Natural killer cell treated with Interleukin-12 subunit alpha and Interleukin-12 subunit beta and Interleukin-15 and Interleukin-18, amount 100 ng/mL, for 72 hours (primary cell): ENCODE measurements at places on chromosomes 16 and 17. TPM values are rescaled to one million over a fixed set of nuclear protein-coding genes. Genes with fewer than 3 reads are reported as not detected.

- no peak for DNase-seq
- H3K4me3 ChIP-seq, result no peak overlapping the region
- peaks cover 37% of the 10 kb centered on the region for H3K27me3 ChIP-seq
Observed at GRCh38 chr17:69577098-69577497, 162.6 kb downstream of the MAP2K6 start.

DNA sequence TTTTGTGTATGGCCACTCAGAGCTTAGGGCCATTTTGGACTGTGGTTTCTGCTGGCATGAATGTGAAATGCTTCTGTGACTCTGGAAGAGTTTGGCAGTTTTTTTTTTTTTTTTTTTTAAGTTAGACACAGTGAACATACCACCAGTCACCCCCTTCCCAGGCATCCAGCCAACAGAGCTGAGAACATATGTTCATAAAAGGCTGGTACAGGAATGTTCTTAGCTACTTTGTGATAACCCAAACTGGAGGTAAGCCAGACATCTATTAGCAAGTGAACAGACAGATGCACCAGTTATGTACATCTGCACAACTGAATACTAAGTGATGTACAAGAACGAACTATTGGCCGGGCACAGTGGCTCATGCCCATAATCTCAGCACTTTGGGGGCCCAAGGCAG is 92.7 kb downstream of the ABCC1 start:
- no peak overlapping the region for H3K4me3 ChIP-seq
- no peak overlapping the region for H3K27ac ChIP-seq
- peaks cover 21% of the 10 kb centered on the region for H3K36me3 ChIP-seq

Gene USP6
- total RNA-seq, result 0.06 TPM

DNA sequence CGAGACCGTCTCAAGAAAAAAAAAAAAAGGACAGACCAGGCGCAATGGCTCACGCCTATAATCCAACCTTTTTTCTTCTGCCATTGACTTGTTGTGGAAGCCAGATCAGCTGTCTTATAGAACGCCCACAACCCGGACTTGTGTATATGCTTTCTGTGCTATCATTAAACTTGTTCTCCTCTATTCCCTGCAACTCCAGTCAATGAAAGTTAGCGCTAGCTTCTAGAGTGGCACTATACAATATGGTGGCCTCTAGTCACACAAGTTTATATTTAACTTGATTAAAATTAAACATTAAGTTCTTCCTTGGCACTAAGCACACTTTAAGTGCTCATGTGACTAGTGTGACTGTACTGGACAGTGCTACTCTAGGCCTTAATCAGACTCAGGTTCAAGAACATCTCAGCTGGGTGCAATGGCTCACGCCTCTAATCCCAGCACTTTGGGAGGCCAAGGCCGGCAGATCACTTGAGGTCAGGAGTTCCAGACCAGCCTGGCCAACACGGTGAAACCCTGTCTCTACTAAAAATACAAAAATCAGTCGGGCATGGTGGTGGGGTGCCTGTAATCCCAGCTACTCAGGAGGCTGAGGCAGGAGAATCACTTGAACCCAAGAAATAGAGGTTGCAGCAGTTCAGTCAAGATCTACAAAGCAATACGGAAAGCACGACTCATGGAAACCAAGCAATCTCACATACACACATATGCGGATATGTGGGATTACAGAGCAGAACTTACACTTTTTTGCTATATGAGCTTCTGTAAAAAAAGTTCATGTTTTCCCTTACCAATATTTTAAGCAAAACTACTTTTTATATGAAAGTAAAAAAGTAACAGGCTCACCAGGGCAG is 18.8 kb upstream of the GLG1 start:
- H3K27ac ChIP-seq, result peak overlapping the region; percentile 84
- DNase-seq, result no peak
- peaks cover 36% of the 10 kb centered on the region for H3K4me1 ChIP-seq
- H3K36me3 ChIP-seq, result peaks cover 33% of the 10 kb centered on the region
- peak overlapping the region; percentile 54 for H3K4me3 ChIP-seq

- no peak overlapping the region for H3K4me3 ChIP-seq
- peaks cover 10% of the 10 kb centered on the region for H3K27me3 ChIP-seq
Observed at GRCh38 chr17:45918241-45918745, 23.9 kb downstream of the MAPT start.

GRCh38 chr17:44830359-44831288 is 537 bp upstream of the GJC1 start:
- H3K27ac ChIP-seq, result no peak overlapping the region
- peaks cover 7% of the 10 kb centered on the region for H3K4me1 ChIP-seq
- peaks cover 44% of the 10 kb centered on the region for H3K27me3 ChIP-seq
- H3K36me3 ChIP-seq, result peaks cover 6% of the 10 kb centered on the region
- H3K4me3 ChIP-seq, result peak overlapping the region; percentile 56

Gene GUCY2D
- total RNA-seq, result not detected

Gene SYT17
- total RNA-seq, result not detected

DNA sequence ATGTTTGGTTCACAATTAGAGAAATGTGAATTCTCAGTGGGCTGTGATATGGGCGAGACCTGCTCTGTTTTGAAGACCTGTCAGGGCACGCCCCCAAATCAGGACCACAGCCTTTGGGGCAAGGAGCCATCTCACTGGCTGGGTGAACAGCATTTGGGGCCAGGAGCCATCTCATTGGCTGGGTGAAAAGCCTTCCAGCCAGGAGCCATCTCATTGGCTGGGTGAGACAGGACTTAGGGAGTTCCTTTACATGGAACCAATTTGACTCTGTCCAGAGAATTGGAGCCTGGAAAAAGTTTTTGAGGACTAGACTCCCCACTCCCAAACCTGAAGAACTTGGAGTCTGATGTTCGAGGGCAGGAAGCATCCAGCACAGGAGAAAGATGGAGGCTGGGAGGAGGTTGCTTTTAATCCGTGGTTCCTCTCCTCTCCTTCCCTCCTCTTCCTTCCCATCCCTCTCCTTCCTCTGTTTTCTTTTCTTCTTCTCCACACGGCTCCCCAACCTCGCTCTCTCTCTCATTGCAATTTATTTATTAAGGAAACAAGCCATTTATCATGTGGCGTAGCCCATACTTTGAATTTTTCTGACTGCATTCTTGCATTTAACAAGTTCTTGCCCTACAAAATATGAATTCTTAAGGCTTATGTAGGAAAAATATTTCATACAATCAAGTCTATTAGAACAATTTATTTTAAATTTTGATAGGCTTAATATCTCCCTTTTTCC is 19.7 kb downstream of the FOXL1 start:
- no peak for DNase-seq
- no peak overlapping the region for H3K4me3 ChIP-seq
- H3K36me3 ChIP-seq, result no peaks in the 10 kb centered on the region
- H3K27ac ChIP-seq, result no peak overlapping the region

GRCh38 chr16:9042964-9043680 is 48.3 kb upstream of the HAPSTR1 start:
- H3K4me3 ChIP-seq, result no peak overlapping the region
- H3K27me3 ChIP-seq, result peaks cover 4% of the 10 kb centered on the region
- H3K4me1 ChIP-seq, result peaks cover 23% of the 10 kb centered on the region
- no peak overlapping the region for H3K27ac ChIP-seq

DNA sequence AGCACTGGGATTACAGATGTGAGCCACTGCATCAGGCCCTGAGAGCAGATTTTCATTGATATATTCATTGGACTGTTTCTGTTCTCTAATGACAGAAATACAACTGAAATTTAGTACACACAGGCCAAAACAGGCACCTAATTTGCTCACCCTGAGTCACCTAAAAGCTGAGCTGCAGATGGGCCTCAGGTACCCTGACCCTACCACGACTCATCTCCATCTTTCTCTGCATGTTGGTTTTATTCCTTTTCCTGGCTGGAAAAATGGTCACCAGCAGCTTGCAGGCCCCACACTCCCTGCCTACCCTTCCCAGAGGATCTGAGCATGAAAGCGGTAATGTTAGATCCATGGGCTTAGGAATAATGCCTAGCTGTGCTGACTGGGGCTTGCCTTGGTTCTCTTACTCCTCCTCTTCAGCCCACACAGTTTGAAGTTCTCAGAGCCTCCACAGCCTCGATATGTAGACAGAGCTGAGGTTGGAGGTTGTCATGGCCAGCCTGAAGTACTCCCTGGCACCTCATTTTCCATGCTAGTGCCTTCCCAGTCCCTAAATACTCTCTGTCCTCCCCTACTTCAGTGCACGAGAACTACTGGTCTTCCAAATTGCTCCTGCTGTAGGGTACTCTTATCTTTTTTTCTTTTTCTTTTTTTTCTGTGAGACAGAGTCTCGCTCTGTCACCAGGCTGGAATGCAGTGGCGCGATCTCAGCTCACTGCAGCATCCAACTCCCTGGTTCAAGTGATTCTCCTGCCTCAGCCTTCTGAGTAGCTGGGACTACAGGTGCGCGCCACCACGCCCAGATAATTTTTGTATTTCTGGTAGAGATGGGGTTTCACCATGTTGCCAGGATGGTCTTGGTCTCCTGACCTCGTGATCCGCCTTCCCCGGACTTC is 51.1 kb downstream of the CENPV start:
- no peak overlapping the region for H3K4me3 ChIP-seq
- no peak overlapping the region for H3K27ac ChIP-seq
- no peaks in the 10 kb centered on the region for H3K4me1 ChIP-seq
- H3K36me3 ChIP-seq, result peaks cover 5% of the 10 kb centered on the region
- H3K27me3 ChIP-seq, result no peaks in the 10 kb centered on the region

DNA sequence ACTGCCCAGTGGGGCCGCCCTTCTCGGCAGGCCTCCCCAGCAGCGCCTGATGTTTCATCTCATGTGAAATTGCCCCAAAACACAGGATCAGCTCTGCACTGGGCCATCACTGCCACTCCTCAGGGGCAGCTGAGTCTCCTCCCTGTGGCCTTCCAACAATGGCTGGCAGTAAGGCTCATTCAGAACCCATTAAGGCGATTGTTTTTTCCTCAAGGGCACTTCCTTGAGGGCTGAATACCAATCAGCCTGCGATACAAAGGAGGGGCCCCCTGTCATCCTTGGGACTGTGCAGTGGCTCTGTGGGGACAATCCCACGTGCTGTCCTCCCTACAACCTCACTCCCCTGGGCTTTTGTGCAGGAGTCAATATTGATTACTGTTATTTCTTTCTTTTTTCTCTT is 47.5 kb downstream of the XYLT1 start:
- H3K36me3 ChIP-seq, result no peaks in the 10 kb centered on the region
- DNase-seq, result no peak
- H3K4me1 ChIP-seq, result peaks cover 22% of the 10 kb centered on the region
- no peaks in the 10 kb centered on the region for H3K27me3 ChIP-seq
- H3K4me3 ChIP-seq, result no peak overlapping the region

GRCh38 chr17:77667478-77667877 is 291.0 kb upstream of the TNRC6C start:
- DNase-seq, result no peak
- H3K36me3 ChIP-seq, result peaks cover 24% of the 10 kb centered on the region
- H3K4me3 ChIP-seq, result peak overlapping the region; percentile 96
- peak overlapping the region; percentile 97 for H3K27ac ChIP-seq
- peaks cover 39% of the 10 kb centered on the region for H3K4me1 ChIP-seq

Gene ESRP2
- not detected for total RNA-seq

DNA sequence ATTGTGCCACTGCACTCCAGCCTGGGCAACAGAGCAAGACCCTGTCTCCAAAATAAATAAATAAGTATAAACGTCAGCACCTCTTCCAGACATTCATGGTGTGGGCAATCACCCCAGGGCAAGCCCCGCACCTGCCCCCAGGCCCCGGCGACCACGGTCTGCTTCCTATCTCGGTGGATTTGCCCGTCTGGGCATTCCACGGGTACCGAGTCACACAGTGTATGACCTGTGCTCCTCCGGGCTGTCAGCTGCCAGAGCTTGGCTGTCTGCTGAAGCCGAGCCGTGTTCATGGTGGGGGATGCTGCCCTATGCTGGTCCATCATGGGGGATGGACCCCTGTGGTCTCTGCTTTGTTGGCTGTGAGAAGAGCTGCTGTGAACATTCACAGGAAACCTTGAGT is 15.4 kb downstream of the CYBC1 start:
- peak overlapping the region; percentile 17 for H3K4me3 ChIP-seq
- DNase-seq, result peak; percentile 57
- no peaks in the 10 kb centered on the region for H3K36me3 ChIP-seq
- H3K4me1 ChIP-seq, result peaks cover 8% of the 10 kb centered on the region
- H3K27ac ChIP-seq, result peak overlapping the region; percentile 56
- no peaks in the 10 kb centered on the region for H3K27me3 ChIP-seq

Gene SLC13A2
- total RNA-seq, result not detected

DNA sequence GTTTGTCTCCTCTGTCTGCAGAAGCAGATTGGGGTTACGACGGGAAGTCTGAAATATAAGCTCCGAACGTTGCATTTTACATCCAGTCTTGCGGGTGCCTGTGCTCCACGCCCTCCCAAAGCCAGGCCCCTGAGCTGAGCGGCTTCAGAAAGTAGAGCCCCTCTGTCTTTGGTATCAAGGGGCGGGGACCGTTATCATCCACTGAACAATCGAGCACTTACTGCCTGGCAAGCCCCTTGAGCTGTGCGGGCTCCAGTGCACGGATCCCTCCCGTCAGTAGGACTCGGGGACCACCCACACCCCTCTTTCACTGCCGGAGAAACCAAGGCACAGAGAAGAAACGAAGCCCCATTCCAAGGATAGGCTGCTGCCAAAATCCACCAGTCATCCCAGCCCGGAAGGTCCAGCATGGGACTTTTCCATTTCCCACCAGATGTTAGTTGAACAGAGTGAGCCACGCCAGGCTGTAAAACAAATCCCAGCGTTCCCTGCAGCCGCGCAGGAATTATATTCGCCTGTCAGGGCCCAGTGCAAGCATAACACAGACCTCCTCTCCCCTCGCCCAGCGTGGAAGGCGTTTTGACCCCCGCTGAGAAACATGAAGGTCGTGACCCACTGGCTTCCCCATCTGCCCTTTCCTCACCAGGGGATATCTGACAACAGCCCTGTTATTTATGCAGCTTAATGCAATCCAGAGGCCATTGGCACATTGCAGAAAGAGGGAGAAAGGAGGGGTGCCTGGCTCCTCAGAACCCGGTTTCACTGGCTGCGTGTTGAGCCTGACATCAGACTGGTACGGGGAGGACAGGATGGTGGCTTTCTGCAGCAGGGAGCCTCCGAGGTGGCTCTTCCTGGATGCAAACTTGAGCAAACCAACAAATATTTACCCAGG is 212.2 kb upstream of the FOXF1 start:
- peaks cover 65% of the 10 kb centered on the region for H3K27me3 ChIP-seq

- H3K27me3 ChIP-seq, result peaks cover 3% of the 10 kb centered on the region
- peaks cover 5% of the 10 kb centered on the region for H3K36me3 ChIP-seq
- H3K27ac ChIP-seq, result no peak overlapping the region
Observed at GRCh38 chr16:78915811-78916345, 684.7 kb downstream of the MAF start.

GRCh38 chr16:89563639-89564392 is 3.3 kb downstream of the RPL13 start:
- H3K4me3 ChIP-seq, result peak overlapping the region; percentile 39
- H3K4me1 ChIP-seq, result peaks cover 46% of the 10 kb centered on the region
- no peaks in the 10 kb centered on the region for H3K27me3 ChIP-seq
- H3K36me3 ChIP-seq, result peaks cover 23% of the 10 kb centered on the region
- H3K27ac ChIP-seq, result peak overlapping the region; percentile 58

Gene UBFD1
- 87.1 TPM for total RNA-seq

GRCh38 chr17:62343764-62344270 is 36.5 kb upstream of the EFCAB3 start:
- H3K4me1 ChIP-seq, result no peaks in the 10 kb centered on the region
- peaks cover 58% of the 10 kb centered on the region for H3K27me3 ChIP-seq
- DNase-seq, result no peak

DNA sequence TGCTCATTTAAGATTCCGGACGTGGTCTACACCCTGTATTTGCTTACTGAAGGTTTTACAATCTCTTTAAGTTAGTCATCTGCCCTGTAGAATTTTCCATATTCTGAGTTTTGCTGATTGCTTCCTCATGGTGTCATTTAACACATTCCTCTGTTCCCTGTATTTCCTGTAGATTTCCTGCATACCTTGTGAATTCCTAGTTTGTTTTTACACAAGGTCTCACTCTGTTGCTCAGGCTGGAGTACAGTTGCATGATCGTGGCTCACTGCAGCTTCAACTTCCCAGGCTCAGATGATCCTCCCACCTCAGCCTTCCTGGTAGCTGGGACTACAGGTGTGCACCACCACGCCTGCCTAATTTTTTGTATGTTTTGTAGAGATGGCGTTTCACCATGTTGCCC is 66.8 kb downstream of the CMIP start:
- peaks cover 25% of the 10 kb centered on the region for H3K4me1 ChIP-seq
- no peaks in the 10 kb centered on the region for H3K36me3 ChIP-seq
- H3K27me3 ChIP-seq, result no peaks in the 10 kb centered on the region
- no peak for DNase-seq
- H3K27ac ChIP-seq, result no peak overlapping the region
